ENCODE measurements at places on chromosomes 2 and 18.

DNA sequence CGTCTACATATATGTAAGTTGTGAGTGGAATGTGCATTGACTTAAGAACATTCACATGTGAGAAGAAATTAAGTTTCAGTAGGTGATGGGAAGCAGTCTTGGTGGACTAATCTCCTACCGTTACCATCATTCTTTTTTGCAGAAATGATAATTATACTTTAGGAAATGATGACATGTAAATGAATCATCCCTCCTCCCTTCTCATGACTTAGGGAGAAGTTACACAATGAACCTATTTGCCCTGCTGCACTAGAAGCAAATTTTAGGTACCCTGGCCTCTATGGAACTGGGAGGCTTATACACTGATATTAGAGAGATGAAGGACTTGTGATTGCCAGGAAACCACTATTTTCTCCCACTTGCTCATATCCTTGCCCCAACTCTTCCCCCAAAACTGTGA is 214.2 kb downstream of the CALCRL start:
- DNase-seq = no peak

DNA sequence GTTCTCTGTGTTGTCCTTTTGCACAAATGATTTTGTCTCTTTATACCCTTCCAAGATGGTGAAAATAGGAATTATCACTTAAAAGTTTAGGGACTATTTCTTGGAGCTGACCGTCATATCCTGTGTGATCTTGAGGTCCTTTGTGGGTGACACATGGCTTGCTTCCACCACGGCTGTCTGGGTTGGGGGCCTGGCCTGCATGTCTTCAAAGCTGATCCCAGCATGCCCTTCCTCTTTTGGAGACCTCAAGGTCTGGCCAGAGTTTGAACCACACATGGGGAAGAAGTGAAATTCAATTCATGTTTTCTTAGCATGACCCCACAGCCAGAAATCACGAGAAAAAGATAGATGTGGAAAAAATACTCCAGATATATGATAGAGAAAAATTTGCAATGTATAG is 14.0 kb downstream of the SFTPB start:
- no peak for DNase-seq

- no peak for DNase-seq
Observed at GRCh38 chr2:119076713-119077112, 81.8 kb downstream of the C1QL2 start.

GRCh38 chr18:40875101-40875615 is 1079.9 kb upstream of the PIK3C3 start:
- no peak for DNase-seq

GRCh38 chr2:230494980-230495379 is 79.0 kb downstream of the SP100 start:
- no peak for DNase-seq

- DNase-seq = peak; percentile 8
Observed at GRCh38 chr2:227805578-227805977, 8.1 kb upstream of the CCL20 start.

GRCh38 chr18:44816477-44816876 is 135.8 kb downstream of the SETBP1 start:
- no peak for DNase-seq

DNA sequence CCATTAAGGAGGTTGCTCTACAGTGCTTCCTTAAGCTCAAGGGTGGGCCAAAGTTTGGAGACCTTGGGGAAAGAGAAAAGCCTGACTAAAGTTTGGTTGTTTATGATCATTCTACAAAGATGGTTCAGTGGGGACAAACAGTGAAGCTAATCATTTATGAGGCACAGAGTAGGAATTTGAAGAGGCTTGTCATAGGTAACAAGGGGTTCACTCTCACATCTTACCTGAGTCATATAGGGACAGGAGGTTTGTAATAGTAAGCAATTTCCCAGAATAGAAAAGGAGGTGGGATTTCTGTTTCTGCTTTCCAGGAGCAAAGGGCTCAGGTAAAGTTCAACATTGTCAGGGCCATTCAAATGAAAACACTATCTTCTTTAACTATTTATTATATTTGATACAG is 787.9 kb downstream of the CPS1 start:
- no peak for DNase-seq

DNA sequence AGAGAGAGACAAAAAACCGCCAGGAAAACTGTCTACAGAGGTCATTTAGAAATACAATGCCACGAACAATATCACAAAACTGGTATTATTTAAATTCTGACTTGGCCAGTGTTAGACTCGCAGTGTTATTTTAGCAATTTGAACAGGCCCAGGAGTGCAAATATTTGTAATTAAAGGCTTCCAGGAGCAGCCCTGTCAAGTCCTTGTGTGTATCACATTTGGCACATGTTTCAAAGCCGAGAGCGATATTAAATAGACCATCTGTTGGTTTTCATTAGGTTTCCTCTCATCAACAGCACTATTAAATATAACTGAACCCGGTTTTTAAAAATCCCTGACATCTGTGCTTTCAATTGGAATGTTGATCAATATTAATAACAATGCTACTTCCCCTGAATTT is 656.9 kb downstream of the TSN start:
- no peak for DNase-seq

- DNase-seq = no peak
Observed at GRCh38 chr2:209376686-209377085, 47.2 kb upstream of the MAP2 start.

GRCh38 chr2:207676827-207677354 is 34.5 kb upstream of the CCNYL1 start:
- DNase-seq = no peak

GRCh38 chr18:47863041-47863440 is 67.4 kb downstream of the SMAD2 start:
- no peak for DNase-seq

DNA sequence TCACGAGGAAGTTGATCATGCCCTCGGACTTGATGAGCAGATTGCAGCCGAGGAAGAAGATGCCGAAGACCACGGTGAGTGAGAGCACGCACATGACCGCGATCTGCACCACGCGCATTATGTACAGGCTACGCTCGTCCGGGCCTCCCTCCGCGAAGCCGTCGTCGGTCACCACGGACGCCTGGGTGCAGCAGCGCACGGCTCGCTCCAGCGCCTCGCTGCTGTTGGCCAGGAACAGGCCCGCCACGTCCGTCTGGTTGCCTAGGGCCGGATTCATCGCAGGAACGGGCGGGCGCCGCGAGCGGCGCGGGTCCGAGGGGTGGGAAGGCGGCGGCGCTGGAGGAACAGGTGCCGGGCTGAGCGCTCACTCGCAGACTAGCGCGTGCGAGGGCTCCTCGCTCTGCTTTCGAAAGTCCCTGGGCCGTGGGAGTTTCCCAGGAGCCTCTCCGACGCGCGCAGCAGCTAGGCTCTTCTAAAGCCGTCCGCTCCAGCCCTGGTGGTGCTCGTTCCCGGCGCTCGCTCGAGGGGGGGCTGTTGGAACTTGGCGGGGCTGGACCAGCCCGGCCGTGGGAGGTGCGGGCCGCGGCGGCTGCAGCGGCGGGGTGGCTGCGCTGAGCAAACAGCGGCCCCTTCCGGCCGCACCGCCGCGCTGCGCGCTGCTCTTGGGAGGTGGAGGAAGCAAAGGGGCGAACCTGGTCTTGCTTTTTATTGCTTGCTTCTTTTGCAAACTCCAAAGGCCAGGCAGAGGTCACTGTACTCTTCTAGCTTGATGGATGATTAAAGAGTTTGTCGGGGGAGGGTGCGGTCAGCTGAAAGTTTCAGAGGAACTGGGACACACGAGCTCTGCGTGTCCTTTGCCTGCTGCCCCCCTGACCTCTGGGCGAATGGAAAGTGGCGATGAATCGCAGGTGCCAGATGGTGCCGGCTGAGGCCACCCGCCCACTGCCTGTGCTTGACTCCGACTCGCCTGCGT is at the start of gene RPRM:
RPRM (minus strand) TSS at position 474 of the 973 bp plus-strand sequence; CDS start at position 277, 197 bp downstream.
- peak; percentile 54 for DNase-seq

- no peak for DNase-seq
Observed at GRCh38 chr2:230202430-230203109, 17.2 kb downstream of the SP110 start.

DNA sequence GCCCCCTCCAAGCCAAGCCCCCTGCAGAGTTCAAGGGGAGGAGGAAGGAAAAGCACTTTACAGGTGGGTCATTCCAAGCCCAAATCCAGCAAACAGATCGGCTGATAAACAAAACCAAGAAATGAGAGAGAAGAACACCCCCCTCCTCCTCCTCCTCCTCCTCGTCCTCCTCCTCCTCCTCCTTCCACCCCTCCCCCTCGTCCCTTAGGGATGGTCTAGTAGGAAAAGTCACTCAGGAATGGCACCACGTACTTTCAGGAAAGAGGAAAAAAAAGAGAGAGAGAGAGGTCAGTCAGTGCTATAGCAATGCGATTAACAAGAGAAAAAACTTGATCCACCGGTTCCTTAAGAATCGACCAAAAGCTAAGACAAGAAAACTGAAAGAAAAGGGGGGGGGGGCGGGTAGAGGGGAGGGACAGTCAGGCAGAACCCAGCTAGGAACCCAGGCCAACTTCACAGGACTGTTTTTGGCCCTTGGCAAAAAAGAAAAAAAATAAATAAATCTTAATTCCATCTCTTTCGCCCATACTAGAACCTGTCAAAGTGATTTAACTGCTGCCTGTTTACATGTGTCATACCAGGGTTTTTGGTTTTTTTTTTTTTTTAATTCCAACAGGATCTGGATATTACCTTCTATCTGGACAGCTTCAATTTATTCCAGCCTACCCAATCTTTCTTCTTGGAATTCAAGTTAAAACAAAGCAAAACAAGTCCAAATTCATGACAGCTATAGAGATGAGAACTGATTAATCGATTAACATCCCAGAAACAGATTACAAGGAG is 906 bp downstream of the IKZF2 start:
- peak; percentile 4 for DNase-seq

DNA sequence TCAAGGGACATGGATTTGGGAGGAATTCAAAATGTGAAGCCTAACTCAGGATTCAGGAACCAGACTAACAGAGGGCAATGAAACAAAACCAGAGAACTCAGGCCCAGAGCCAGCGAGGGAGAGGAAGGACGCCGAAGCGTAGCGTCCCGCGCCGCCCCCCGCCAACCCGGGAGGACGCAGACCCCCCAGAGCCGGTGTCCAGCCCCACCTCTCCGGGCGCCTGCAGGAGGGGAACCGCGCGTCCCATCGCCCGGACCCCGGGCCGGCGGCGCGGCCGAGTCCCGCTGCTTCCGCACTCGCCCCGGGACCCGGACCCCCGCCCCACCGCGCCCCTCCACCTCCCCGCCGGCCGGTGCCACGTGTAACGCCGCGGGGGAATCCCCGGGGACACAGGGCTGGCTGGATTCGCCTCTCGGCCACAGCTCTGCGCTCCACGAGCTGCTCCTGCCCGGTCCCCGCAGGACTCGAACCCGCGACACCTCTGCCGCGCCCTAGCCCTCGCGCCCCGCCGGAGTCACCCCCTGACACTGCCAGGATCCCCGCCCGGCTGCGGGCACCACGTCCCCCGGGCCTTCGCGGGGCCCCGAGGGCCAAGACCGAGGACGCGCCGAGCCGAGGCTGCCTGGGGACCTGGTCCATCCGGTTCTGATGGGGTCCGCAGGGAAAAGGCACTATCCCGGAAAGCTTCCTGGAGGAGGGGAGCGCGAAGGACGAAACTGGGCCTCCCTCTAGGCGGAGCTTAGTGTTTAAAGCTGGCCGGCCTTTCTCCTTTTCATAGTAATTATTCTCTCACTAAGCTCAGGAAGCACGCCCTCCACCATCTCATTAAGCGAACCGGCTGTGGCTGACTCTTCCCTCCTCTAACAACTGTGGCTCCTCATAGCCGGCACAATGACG is 40.4 kb upstream of the FAM124B start:
- no peak for DNase-seq

DNA sequence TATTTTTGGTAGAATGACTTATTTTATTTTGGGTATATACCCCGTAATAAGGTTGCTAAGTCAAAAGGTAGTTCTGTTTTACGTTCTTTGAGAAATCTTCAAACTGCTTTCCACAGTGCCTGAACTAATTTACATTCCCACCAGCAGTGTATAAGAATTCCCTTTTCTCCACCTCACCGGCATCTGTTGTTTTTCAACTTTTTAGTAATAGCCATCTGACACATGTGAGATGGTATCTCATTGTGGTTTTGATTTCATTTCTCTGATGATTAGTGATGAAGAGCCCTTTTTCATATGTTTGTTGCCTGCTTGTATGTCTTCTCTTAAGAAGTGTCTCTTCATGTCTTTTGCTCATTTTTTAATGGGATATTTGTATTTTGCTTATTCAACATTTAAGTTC is 215.2 kb upstream of the TFPI start:
- no peak for DNase-seq

- DNase-seq = no peak
Observed at GRCh38 chr2:149075853-149076252, 37.4 kb downstream of the LYPD6B start.

DNA sequence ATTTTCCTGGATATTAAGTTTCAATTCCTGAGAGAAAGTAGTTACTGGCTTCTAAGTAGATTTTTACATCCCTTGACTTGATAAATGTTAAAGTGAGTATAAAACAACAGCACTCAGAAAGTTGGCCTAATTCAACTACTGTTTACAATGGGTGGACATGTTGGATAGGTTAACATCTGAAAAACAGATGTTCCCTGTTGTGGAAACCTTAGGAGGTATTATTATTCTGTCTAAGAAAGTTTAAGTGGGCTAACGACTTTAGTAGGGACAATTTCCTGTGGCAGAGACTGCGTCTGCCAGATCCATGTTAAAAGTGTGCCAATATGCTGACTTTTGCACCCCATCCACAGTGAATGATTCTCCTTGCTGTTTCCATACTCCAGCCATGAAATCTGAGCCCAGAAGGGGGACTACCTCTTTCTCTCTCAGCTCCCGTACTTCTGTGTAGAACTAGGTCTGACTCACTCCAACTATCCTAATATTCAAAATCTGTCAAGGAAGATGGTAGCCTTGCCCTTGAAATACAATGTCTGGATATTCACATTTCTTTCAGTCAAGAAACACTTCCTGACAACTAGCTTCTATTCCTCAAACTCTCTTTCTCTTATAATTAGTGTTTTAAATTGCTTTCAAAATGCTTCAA is 327.5 kb upstream of the HNRNPA3 start:
- DNase-seq = no peak
